ENCODE measurements at places on chromosomes 11 and 22. TPM values are rescaled to one million over a fixed set of nuclear protein-coding genes. Genes with fewer than 3 reads are reported as not detected.

DNA sequence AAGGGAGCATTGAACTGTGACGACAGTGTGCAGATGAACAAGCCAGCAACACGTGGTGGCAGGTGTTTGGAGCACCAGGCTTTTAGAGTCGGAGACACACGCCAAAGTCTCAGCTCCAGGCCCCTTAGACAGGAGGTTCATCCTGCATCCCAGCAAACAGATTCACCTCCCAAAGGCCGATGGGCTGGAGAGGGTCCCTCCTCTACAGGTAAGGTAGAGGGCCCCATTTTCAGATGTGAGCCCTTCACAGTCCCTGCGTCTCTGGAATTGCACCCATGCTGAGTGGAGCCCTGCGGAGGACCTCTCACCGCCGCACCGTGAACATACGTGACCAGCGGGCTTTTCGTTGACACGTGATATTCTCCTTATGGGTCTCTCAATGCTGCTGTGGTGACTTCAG lies 109.0 kb upstream of the B3GAT1 start:
- no peak for DNase-seq

DNA sequence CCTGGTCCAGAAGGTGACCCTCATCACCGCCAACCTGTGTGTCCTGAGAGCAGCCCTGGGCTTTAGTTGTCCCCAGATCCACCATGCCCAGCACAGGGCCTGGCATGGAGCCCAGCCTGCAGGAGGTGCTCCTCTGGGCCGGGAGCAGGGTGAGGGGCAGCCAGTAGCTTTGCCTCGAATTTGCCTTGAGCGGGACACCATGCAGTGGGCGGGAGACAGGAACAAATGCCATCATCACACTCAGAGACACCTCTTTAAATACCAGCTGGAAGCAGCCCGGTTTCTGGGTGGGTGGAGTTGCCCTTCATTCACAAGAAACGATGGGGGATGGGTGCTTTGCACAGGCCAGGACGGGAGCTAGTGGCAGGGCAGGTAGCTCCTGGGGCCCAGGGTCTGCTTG lies 19.3 kb downstream of the FLRT1 start:
- no peak for DNase-seq

GRCh38 chr11:2954263-2954662 lies 25.0 kb upstream of the PHLDA2 start:
- no peak for DNase-seq

- no peak for DNase-seq
These were observed 34.5 kb upstream of the EIF3D start for GRCh38 chr22:36563444-36563843.

- no peak for DNase-seq
These were observed 915 bp upstream of the OSBP start for GRCh38 chr11:59616396-59616982.

- no peak for DNase-seq
These were observed 58.7 kb upstream of the SLC5A12 start for GRCh38 chr11:26780376-26781085.

- DNase-seq: no peak
These were observed 2.4 kb upstream of the E2F8 start for GRCh38 chr11:19243143-19243542.

- no peak for DNase-seq
These were observed 34.9 kb downstream of the TRAF6 start for GRCh38 chr11:36475192-36475591.

DNA sequence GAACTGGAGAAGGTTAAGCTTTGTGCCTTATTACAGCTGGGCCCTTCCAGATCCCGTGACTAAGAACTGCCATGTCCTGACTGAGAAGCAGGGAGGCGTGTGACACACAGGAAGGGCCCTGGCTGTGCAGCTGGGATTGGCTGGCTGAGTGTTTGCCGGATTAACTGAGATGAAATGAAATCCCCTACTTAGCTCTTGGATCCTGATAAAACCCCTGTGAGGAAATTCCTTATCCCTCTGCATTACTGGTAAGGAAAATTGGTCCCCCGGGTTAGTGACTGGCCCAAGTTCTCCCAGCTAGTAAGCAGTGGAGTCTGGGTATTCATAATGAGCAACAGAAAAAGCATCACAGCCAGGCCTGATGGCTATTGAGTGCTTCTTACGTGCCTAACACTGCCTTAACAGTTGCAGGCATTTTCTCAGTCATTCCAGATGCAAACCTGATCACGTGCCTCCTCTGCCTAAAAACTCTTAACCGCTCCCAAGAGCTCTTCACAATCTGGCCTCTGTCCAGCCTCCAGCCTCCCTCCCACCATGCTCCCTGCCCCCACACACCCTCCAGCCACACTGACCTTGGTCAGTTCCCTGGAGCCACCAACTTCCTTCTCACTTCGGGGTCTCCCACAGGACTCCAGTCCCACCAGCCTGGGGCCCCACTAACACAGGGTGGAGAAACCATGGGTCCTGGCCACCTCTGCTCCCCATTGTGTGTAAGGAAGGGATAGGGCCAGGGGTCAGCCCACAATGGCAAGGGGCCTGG lies 37.8 kb downstream of the ARRB1 start:
- no peak for DNase-seq

GRCh38 chr11:33438301-33438700 lies 181.1 kb downstream of the HIPK3 start:
- DNase-seq: no peak

GRCh38 chr11:125304136-125304535 lies 139.6 kb downstream of the PKNOX2 start:
- no peak for DNase-seq

DNA sequence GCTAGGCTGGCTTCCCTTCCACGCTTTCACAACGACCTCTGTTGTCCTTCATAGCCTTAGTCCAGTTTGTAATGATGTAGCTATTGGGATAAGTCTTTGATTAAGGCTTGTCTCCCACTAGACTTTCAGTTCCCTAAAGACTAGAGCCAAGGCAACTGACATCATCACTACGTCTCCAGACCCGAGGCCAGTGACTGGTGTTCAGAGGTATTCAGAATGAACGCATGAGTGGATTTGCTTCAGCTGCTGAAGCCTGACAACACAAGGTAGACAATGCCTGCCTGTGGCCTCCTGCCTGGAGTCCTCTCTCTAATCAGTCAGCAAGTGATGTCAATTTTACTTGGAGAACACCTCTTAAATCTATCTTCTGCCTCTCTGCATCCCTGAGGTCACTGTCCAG lies 13.6 kb downstream of the EFCAB6 start:
- peak; percentile 74 for DNase-seq

GRCh38 chr22:21760640-21761039 lies 25.0 kb upstream of the YPEL1 start:
- no peak for DNase-seq

SPTBN2 gene
- 99.9 TPM for total RNA-seq

SPDYC gene
- not detected for total RNA-seq

OR52N4 gene
- not detected for total RNA-seq
